ENCODE measurements at places on chromosomes 12 and 14.

- DNase-seq = no peak
Measured at GRCh38 chr14:51871846-51872245, 11.4 kb downstream of the GNG2 start.

- no peak for DNase-seq
Measured at GRCh38 chr12:96606134-96606533, 116.8 kb downstream of the CFAP54 start.

- DNase-seq = no peak
Measured at GRCh38 chr12:64685050-64685449, 74.2 kb downstream of the GNS start.

GRCh38 chr12:95224202-95225170 lies 6.9 kb downstream of the VEZT start:
- DNase-seq = no peak

DNA sequence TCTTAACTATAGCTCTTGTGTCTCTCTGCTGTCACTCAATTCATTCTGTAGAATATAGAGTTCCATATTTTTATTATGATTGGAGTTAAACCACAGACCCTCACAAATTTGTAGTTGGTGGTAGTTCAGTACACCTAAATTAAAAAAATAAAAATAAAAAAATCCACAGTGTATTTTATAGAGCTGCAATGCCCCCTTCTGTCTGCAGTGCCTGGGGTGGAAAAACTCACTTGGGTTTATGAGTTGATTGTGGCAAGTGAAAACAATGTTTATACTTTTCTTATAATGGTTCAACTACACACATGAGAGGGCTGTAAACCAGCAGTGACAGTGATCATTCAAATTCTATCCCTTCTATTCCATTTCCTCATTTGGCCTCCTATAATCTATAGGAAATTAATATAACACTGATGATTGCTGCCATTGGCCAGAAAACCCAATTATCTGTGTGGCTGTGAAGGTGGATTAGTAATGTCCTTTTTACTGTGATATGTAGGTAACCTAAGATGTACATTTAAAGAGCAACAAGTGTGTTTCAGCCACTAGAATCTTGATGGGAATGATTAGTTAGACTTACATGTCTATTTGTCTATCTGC lies 166.9 kb upstream of the LRIG3 start:
- DNase-seq = no peak

DNA sequence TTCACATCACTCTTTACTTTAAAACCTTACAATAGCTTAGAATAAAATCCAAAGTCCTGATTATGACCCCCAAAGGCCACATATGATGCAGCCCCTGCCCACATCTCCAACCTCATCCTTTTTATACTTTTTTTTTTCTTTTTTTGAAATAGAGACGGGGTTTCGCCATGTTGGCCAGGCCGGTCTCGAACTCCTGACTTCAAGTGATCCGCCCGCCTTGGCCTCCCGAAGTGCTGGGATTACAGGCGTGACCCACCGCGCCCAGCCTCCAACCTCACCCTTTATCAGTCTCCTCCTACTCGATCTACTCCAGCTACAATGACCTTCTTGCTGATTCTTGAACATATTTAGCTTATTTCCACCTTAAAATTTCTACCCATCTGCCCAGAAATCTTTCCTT lies 1.2 kb upstream of the MAPKAPK5 start:
- DNase-seq = no peak

GRCh38 chr12:2649201-2650030 lies 145.4 kb upstream of the FKBP4 start:
- DNase-seq = no peak

- no peak for DNase-seq
Measured at GRCh38 chr12:117035287-117035686, 63.9 kb downstream of the TESC start.

Data from activated CD8-positive, alpha-beta memory T cell treated with anti-CD3 and anti-CD28 coated beads, Interleukin-2, amount 50 U/mL, for 4 hours (primary cell).